ENCODE measurements at places on chromosomes 6 and 20.

DNA sequence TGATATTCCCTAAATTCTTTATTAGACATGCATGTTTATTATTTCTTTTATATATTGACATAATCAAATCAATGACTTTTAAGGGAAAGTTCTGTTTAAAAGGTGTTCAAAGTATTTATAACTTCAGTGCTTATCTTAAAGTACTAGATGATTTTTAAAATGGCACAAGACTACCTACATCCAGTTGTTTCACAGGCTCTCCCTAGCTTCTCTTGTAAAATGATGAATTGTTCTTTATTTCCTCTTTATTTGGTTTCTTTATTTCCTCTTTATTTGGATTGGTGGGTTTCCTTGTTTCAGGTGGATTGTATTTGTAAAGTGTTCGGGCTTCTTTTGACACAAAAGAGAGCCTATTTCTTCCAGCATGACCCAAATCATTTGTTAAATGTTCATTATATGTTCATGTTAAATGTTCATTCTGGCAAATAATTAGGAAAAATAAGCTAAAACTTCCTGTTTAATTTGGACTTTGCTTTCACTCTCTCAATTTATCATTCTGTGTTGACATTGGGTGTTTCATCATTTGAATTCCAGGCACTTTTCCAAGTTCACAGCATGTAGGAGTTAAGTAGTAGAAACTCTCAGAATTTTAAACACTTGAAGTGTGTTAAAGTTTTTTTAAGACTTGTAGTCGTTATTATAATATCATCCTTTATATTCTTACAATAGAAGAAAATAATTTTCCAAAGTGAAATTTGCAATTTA, 24.6 kb downstream of the MLIP start:
- DNase-seq, result no peak

GRCh38 chr6:31861919-31862343, 690 bp downstream of the NEU1 start:
- DNase-seq, result no peak

DNA sequence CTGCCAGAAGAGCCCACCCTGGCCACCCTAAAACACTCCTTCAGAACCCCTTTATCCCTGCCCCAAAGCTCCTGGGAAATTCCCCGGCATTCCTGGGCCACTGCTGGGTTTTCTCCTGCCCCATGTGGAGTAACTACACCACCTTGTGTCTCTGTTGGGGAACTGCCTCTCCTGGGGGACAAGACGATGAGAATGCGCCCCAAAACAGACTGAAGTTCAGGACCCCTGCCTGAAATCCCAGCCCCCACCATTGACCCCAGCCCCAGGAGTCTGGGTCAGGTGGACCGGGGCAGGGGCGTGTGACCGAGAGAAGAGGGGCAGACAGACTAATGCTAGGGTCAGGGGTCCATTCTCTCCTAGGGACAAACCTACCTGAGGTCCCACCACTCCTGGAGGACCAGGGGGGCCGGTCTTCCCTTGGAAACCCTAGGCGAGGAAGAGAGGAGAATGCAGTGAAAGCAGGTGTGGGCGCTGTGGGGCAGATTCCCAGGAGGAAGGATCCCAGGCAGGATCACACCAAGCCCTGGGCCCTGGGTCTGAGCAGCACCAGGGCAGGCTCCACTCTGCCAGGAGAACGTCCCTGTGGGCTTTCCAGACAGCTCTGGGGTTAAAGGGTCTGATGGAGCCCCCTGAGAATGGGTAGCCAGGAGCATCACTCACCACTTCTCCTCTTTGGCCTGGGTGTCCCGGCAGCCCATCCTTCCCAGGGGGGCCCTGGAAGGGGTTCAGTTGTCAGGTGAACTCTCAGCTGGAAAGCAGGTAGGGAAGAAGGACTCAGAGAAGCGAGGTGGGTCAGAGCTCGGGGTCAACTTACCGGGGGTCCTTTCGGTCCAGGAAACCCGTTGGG, 19.4 kb downstream of the COL11A2 start:
- no peak for DNase-seq

GRCh38 chr20:38128691-38129090, 36.4 kb downstream of the TGM2 start:
- DNase-seq, result no peak

- no peak for DNase-seq
These were observed 133.9 kb downstream of the UTRN start for GRCh38 chr6:144418959-144419545.

DNA sequence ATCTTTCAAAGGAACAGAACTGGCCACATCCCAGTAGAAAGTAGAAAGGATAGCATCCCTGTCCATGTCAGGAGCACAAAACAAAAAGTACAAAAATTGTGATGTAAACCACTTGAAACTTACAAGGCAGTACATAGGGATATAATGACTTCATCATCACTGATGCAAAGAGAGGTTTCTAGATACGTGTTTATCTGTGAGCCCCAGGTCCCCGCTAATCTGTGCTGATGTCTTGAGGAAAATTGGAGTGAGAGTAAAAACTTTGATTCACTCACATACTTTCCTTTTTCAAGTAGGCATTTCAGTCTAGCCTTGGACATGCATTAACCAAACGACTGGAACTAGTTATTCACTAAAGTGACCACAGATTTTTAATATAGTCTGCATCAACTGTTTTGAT, 216.7 kb upstream of the QKI start:
- DNase-seq, result no peak

DNA sequence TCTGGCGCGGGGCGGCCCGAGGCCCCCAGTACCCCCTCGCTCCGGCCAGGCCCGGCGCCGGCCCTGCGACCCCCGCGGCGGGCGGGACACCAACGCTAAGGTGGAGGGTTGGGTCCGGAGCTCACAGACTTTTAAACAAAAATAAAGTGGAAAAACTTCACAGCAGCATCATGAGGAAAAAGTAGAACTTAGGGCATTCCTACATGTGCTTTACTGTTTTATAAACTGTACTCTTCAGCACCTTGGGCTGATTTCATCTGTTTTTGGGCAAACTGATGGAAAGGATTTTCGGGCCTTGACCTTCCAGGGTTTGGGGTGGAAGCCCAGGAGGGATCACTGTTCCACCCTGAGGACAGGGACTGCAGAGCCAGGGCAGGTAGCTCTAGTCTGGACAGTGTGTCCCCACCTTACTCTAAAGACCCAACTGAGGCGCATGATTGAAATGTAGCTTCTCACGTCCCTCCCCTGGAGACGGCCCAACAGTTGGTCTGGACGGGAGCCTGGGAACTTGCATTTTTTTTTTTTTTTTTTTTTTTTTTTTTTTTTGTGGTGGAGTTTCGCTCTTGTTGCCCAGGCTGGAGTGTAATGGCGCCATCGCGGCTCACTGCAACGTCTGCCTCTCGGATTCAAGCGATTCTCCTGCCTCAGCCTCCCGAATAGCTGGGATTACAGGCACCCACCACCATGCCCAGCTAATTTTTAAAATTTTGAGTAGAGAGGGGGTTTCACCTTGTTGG, 740 bp downstream of the NELFCD start:
- DNase-seq, result no peak

DNA sequence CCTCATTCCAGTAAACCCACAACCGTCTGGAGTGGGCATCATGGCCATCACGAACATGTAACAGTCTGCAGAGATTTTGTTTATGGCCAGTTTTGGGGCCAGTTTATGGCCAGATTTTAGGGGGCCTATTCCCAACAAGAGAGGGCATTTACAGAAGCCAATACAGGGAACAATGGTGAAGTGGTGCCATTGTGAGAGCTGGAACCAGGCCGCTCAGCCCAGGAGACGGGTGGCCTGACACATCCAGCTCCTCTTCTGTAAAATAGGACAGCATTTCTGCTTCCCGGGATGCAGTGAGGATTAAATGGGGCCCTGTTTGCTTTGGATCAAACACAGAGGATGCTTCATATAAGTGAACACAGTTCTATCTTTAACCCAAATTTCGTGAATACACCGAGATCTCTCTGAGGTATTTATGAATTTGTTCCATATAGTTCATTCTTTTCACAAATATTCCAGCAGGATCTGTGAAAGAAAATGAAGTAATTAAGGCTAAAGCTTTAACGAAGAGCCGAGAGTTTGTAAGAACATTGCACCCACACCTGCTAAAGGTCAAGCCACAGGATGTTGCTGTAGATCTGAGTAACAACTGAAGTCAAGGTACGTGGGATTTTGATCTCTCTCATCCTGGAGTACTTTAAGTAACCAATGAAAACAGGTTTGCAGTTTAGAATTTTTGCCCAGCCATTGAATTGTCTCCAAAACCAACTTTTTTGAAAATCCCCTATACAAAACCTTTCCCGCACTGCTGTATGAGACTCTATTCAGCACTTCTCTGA, 14.5 kb upstream of the SIRPG start:
- DNase-seq, result no peak

DNA sequence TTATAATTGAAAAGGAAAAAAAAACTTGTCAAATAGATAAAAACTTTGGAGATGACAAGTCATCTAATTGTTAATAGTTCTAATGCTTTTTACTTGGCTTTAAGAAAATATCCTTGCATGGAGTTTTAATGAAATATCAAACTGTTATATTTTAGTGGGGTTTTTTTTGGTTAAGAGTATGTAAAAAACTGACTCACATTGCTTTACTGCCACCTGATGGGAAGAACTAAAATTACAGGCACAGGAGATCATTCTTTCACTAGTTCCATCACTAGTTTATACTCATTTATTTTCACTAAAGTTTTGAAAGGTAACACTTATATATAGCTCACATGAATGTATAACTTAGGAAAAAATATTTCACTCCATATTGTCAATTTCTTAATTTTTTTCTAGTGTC, 309.1 kb downstream of the LMBRD1 start:
- DNase-seq, result no peak

GRCh38 chr6:117718895-117719294, 43.6 kb downstream of the NUS1 start:
- DNase-seq, result no peak

- DNase-seq, result no peak
These were observed 263.1 kb upstream of the MOCS1 start for GRCh38 chr6:40197371-40197770.

DNA sequence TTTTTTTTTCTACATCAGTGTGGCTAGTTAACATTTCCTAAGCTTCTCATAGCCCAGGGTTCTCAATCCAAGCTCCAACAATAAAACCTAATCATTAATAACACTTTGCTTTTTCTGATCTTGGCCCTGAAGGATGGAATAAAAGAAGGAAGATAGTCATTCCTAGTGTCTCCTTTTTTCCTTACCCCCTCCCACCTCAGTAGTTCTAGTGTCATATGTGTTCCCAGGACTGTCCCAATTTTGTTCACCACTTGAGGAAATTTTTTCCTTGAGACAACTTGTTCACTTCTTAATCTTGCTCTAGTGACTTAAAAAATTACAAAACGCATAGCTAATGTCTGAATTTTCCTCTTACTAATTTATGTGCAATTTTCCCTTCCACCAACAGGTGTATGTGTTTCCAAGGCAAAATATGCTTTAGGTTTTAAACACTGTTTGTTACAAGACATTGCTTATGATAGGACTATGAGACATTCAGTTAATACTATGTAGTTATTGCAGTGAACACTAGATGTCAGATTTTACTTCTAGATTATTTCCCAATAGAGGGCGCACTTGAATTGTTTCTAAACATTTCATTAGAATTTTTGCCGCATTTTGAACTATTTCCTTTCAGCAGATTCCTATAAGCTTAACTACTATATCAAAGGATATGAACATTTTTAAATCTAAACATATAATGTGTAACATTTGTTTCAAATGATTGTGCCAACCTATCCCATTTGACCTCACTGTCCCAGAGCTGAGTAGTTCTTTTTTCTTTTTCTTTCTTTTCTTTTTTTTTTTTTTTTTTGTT, 18.5 kb upstream of the C6orf141 start:
- no peak for DNase-seq

DNA sequence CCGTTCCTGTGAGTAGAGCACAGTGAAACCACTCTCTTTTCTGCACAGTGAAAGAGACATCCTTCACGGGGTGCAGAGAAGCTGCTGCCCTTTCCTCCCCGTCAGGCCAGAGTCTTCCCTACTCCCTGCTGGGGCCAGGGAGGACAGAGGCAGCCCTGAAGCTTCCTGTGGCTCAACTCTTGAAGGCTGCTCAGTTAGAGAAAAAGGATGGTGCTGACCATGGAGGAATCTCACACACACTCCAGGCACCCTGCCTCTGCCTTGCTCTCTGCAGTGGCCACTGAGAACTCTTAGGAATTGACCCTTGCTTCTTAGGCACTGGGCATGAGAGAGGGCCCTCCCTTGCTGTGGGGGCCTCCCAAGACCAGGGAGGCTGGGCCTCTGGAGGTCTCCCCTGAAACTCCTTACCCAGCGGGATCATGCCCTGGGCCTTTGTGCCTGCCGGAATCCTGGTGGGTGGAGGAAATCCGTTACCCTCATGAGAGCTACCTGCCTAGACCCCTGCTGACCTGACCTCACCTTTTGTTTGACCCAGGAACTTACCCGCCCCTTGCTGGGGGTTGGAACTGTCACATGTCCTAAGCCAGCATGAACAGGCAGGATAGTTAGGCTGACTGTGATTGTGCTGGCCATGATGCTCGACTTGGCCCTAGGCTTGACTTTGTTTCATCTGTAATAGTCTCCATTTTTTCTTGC, 65.0 kb upstream of the CD93 start:
- DNase-seq, result no peak

DNA sequence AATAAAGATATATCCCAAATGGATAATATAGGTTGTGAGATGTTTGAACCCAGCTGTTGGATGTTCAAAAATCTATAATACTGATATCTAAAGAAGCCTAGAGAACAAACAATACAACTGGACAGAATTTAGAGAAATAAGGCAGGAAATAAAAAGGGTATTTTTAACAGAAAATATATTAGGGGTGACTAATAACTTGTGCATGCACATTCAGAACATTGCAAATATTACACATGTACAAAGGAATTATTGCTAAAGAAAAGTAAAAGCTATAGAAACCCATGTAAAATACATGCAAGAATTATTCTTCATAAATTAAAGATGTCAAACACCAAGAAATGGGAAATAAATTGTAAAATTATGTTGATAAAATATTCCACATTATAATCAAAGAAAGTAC, 32.7 kb upstream of the HCRTR2 start:
- DNase-seq, result no peak

- no peak for DNase-seq
These were observed 177.7 kb downstream of the BTBD3 start for GRCh38 chr20:12095180-12095920.

DNA sequence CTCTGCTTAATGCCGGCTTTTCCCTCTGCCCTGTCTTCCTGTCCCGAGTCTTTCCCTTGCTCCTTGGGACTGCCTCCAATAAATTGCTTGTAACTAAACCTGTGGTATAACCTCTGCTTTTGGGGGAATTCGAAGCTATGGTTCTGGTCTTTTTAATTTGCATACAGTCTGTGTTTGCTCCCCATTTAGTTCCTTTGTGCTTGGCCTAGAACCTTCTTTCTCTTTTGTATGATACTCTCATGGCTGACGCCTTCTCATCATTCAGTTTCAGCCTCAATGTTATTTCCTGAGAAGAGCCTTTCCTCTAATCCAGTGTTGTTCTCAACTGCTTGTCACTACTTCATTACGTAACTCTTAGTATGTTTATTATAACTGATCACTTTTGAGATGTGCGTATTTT, 248.0 kb downstream of the PHF3 start:
- DNase-seq, result no peak

GRCh38 chr20:35586751-35587425, 28.7 kb upstream of the SPAG4 start:
- no peak for DNase-seq

- no peak for DNase-seq
These were observed 640.2 kb downstream of the PTPRT start for GRCh38 chr20:42549496-42549895.

GRCh38 chr6:147782302-147782701, 273.8 kb downstream of the SAMD5 start:
- DNase-seq, result no peak

Measured in activated T-helper 9 cell treated with anti-CD3 and anti-CD28 coated beads, Interleukin-2, amount 50 U/mL, for 16 hours (primary cell).